Stimulated activated CD8-positive, alpha-beta memory T cell treated with anti-CD3 and anti-CD28 coated beads, Interleukin-12 subunit alpha, Interleukin-12 subunit beta, amount 100 ng/mL, for 4 hours (primary cell): ENCODE measurements at places on chromosomes 7 and 10.

- no peak for DNase-seq
These were observed 46.9 kb downstream of the CDK14 start for GRCh38 chr7:90642978-90643377.

- DNase-seq: no peak
These were observed 17.0 kb downstream of the CUBN start for GRCh38 chr10:17112566-17112965.

DNA sequence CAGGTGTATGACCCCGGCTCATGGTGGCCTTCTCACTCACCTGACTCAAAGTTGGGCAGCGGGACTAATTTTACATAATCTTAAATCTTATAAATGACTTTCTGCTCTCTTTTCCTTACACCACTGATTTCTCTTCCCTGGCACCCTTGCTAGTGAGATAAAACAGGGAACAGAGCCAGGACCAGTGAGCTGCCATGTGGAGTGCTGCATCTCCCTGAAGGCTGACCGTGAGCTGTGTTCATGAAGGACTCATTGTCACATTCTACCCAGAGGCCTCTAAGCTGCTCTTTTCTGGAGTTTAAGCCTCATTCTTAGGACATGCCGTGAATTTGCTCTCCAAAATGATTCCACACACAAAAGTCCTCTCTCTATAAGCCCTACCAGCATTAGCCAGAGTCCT lies 762.3 kb downstream of the AUTS2 start:
- DNase-seq: no peak

DNA sequence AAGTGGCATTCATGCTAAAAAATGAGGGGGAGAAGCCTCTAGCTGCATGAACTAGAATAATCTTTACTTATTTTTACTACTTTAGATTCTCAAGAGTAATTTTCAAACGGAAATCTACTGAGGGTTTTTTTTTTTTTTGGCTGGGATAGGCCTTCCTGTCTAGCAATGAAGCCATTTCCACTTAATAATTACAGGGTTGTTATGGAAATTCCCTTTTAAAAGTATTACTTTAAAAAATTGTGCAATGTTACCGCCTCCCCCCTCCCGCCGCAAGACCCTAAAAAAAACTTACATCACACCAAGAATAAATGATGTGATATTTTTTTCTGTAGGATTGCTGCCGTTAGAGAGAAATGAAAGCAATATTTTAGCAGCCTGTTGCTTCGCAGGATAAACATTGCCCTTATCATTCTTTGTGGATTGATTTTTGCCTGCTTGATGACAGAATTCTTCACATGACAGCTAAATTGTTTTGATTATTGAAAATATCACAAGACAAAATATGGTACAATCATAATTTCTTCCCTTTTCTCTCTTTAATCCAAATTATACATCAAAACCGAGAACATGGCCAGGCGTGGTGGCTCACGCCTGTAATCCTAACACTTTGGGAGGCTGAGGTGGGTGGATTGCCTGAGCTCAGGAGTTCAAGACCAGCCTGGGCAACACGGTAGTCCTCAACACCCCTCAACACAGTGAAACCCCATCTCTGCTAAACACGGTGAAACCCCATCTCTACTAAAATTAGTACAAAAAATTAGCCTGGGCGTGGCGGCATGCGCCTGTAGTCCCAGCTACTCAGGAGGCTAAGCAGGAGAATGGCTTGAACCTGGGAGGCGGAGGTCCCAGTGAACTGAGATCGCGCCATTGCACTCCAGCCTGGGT lies 32.8 kb downstream of the ARL4A start:
- DNase-seq: no peak
